B cell (primary cell): ENCODE measurements at places on chromosomes 4 and X.
A peak's percentile ranks its signal among the peaks of the same experiment; 100 is the strongest.

GRCh38 chr4:11160288-11160687, 268.4 kb downstream of the HS3ST1 start:
- H3K36me3 ChIP-seq, result no peaks in the 10 kb centered on the region
- no peaks in the 10 kb centered on the region for H3K27me3 ChIP-seq
- H3K4me1 ChIP-seq, result no peaks in the 10 kb centered on the region
- H3K27ac ChIP-seq, result no peak overlapping the region

GRCh38 chrX:27968352-27968751, 12.9 kb downstream of the DCAF8L1 start:
- no peak for DNase-seq
- no peaks in the 10 kb centered on the region for H3K27me3 ChIP-seq
- no peak overlapping the region for H3K27ac ChIP-seq
- H3K4me1 ChIP-seq, result no peaks in the 10 kb centered on the region
- H3K36me3 ChIP-seq, result no peaks in the 10 kb centered on the region
- H3K4me3 ChIP-seq, result no peak overlapping the region

DNA sequence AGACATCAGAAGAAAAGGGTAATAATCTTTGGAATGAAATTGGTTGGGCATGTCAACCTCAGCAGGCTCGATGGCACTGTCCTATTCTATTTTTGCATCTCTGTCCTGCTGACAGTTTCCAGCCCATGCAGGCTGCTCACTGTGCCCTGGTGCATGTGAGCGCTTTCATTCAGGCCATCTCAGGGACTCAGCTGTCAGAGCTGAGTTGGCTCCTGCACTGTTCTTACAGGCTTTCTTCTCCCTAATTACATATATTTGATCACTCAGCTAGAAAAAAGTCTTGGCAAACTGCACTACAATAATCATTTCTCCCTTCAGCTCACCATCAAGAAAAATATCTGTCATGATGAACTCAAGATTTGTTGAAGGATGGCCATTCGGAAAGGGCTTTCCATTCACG, 84.7 kb downstream of the RASL11B start:
- H3K36me3 ChIP-seq, result no peaks in the 10 kb centered on the region
- no peaks in the 10 kb centered on the region for H3K27me3 ChIP-seq
- DNase-seq, result no peak

DNA sequence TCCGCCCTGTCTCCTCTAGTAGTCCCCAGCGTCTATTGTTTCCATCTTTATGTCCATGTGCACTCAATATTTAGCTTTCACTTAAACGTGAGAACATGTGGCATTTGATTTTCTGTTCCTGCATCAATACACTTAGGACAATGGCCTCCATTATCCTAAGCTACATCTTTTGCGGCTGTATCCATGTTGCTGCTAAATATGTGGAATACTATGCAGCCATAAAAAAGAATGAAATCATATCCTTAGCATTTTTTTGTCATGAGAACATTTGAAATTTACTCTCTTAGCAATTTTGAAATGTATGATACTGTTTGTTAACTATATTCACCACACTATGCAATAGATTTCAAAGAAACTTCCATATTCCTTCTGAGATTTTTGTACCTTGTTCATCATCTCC, 19.8 kb upstream of the CD38 start:
- H3K4me1 ChIP-seq, result peaks cover 28% of the 10 kb centered on the region
- H3K36me3 ChIP-seq, result no peaks in the 10 kb centered on the region
- H3K4me3 ChIP-seq, result no peak overlapping the region
- H3K27ac ChIP-seq, result no peak overlapping the region
- H3K27me3 ChIP-seq, result no peaks in the 10 kb centered on the region

- no peak for DNase-seq
- no peaks in the 10 kb centered on the region for H3K27me3 ChIP-seq
- H3K4me3 ChIP-seq, result no peak overlapping the region
- peaks cover 11% of the 10 kb centered on the region for H3K4me1 ChIP-seq
- peaks cover 23% of the 10 kb centered on the region for H3K36me3 ChIP-seq
Observed at GRCh38 chrX:41127477-41128192, 42.4 kb downstream of the USP9X start.

GRCh38 chr4:28226962-28227361, 1366.3 kb downstream of the STIM2 start:
- no peak overlapping the region for H3K4me3 ChIP-seq
- no peaks in the 10 kb centered on the region for H3K4me1 ChIP-seq
- no peak for DNase-seq
- H3K36me3 ChIP-seq, result no peaks in the 10 kb centered on the region
- H3K27ac ChIP-seq, result no peak overlapping the region
- H3K27me3 ChIP-seq, result no peaks in the 10 kb centered on the region

DNA sequence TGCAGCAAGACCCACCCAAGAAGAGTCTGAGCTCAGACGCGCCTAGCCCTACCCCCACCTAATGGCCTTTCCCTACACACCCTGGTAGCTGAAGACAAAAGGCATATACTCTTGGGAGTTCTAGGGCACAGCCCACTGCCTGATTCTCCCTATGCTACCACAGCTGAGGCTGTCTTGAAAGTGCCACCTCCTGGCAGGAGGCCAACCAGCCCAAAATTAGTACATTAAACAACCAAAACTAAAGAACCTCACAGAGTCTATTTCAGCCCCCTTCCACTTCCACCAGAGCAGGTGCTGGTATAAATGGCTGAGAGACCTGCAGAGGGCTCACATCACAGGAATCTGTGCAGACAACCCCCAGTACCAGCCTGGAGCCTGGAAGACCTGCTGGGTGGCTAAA, 119.1 kb downstream of the HMGN5 start:
- H3K36me3 ChIP-seq, result no peaks in the 10 kb centered on the region
- no peak for DNase-seq
- H3K27me3 ChIP-seq, result no peaks in the 10 kb centered on the region
- H3K27ac ChIP-seq, result no peak overlapping the region
- H3K4me1 ChIP-seq, result no peaks in the 10 kb centered on the region
- no peak overlapping the region for H3K4me3 ChIP-seq

DNA sequence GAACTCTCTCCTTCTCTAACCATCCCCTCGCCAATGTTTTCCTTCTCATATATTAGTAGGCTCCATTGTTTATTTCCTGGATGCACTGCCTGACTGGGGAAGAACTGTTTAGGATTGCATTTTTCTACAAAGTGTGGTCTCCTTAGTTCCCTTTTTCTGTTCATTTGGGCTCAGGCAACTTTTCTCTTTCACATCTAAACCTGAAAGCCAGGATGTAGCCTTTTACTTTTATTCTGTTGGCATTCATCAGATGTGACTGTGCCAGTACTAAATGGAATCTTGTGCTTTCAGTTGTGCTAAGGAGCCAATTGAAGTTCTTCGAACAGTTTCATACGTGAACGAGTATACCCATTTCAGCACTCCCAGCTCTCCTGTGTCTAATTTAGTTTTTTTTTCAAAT, 59.8 kb downstream of the DDIT4L start:
- H3K4me1 ChIP-seq, result no peaks in the 10 kb centered on the region
- DNase-seq, result no peak
- H3K27me3 ChIP-seq, result no peaks in the 10 kb centered on the region
- no peak overlapping the region for H3K4me3 ChIP-seq

DNA sequence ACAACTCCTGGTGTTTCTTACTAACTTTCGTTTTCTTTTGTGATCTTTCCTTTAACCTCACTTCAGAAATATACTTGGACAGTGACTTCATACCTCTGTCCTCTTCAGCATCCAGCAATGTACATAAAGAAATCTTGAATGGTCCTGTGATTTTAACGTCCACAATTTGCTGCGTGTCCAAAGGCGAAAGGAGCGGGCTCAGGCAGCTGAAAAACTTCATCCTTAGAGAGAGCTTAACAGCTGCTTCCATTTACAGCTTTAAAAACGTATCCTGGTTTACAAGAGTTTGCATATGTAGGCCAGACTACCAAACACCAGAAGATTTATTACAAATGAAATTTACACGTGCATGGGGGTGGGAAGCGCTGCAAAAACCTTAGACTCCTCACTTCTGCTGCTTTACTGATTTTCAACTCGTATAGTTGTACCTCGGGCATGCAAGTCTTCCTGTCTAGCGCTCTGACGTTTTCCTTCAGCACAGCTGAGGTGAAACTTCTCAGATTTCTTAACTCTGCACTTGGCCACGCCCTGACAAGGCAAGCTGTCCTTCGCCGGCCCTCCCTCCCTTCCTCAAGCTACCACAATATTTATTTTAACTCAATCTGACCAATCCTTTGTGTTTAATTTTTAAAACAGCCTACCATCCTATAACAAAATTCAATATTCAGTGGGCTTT, 406.4 kb downstream of the FAM47A start:
- no peaks in the 10 kb centered on the region for H3K27me3 ChIP-seq
- H3K4me3 ChIP-seq, result no peak overlapping the region
- no peaks in the 10 kb centered on the region for H3K4me1 ChIP-seq
- no peaks in the 10 kb centered on the region for H3K36me3 ChIP-seq
- H3K27ac ChIP-seq, result no peak overlapping the region

GRCh38 chr4:126735294-126736132, 897.2 kb upstream of the INTU start:
- H3K27ac ChIP-seq, result no peak overlapping the region

GRCh38 chrX:41352329-41352838, 18.4 kb downstream of the DDX3X start:
- no peaks in the 10 kb centered on the region for H3K4me1 ChIP-seq
- no peak overlapping the region for H3K4me3 ChIP-seq
- no peaks in the 10 kb centered on the region for H3K27me3 ChIP-seq
- no peaks in the 10 kb centered on the region for H3K36me3 ChIP-seq

- no peaks in the 10 kb centered on the region for H3K27me3 ChIP-seq
- no peak overlapping the region for H3K27ac ChIP-seq
- H3K4me3 ChIP-seq, result no peak overlapping the region
Observed at GRCh38 chrX:100645106-100645505, 1.1 kb downstream of the SRPX2 start.

GRCh38 chrX:136121788-136122187, 25.5 kb upstream of the FHL1 start:
- no peak overlapping the region for H3K4me3 ChIP-seq
- H3K27ac ChIP-seq, result no peak overlapping the region
- H3K36me3 ChIP-seq, result no peaks in the 10 kb centered on the region
- no peak for DNase-seq
- no peaks in the 10 kb centered on the region for H3K4me1 ChIP-seq
- H3K27me3 ChIP-seq, result no peaks in the 10 kb centered on the region

- peaks cover 12% of the 10 kb centered on the region for H3K4me1 ChIP-seq
- H3K27me3 ChIP-seq, result no peaks in the 10 kb centered on the region
- no peaks in the 10 kb centered on the region for H3K36me3 ChIP-seq
- no peak overlapping the region for H3K27ac ChIP-seq
Observed at GRCh38 chr4:110704748-110705439, 82.0 kb upstream of the PITX2 start.

DNA sequence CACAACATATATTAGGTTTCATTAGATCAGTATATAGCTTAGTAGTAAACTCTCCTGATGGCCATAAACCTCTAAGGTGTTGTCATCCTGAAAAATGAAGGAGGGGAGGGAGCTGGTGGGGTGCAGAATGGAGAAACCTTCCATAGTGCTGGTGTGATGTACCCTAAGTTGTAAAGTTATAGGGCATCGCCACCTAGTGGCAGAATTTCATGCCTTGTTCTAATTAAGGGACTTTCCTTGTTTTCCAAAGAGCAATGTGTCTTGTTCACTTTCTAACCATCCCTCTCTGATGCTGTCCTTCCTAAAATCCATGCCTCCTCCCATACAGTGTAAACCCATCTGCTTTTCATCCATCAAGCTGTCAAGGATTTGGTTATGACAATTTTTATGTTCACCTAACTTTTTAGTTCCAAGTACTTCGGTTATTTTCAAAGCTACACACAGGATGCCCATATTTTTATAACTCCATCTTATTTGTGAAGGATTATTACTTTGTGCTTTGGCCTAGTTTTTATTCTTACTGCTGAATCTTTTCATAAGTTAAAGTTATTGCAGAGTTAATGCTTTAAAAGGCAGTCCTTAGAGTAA, 4.5 kb downstream of the NBDY start:
- peaks cover 2% of the 10 kb centered on the region for H3K36me3 ChIP-seq
- no peak overlapping the region for H3K27ac ChIP-seq
- DNase-seq, result peak; percentile 62
- H3K4me1 ChIP-seq, result peaks cover 5% of the 10 kb centered on the region
- H3K27me3 ChIP-seq, result no peaks in the 10 kb centered on the region
- no peak overlapping the region for H3K4me3 ChIP-seq

GRCh38 chr4:30950737-30951136, 230.6 kb downstream of the PCDH7 start:
- no peak overlapping the region for H3K4me3 ChIP-seq
- H3K36me3 ChIP-seq, result no peaks in the 10 kb centered on the region
- no peak overlapping the region for H3K27ac ChIP-seq
- H3K27me3 ChIP-seq, result no peaks in the 10 kb centered on the region
- H3K4me1 ChIP-seq, result no peaks in the 10 kb centered on the region
- no peak for DNase-seq

DNA sequence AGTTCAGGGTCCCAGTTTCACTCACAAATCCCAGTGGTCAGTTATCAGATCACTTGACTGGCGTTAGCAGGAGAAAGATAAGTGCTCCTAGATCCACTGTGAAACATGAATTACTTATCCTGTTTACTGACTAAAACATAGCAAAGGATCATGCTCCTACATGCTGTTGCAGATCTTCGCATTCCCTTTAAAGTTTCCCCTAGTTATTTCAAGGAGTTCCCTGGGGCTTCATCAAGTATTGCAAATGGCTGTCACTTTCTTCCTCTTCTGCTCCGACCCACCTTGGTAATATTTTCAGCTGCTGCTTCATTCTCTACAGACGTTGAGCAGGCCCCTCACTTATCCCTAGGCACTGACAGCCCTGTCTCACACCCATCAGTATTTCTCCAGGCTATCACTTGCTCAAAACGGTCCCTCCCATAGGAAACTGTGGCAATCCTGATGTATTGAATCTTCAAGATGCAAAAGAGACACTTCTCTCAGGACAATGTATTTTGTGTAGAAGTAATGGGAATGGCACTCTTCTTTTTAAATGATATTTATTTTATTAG, 466.0 kb downstream of the INPP4B start:
- no peaks in the 10 kb centered on the region for H3K27me3 ChIP-seq
- no peak overlapping the region for H3K27ac ChIP-seq
- no peak for DNase-seq

- H3K4me1 ChIP-seq, result no peaks in the 10 kb centered on the region
- no peak for DNase-seq
- no peaks in the 10 kb centered on the region for H3K27me3 ChIP-seq
- no peak overlapping the region for H3K4me3 ChIP-seq
Observed at GRCh38 chr4:182486881-182487280, 243.7 kb downstream of the TENM3 start.

- H3K36me3 ChIP-seq, result no peaks in the 10 kb centered on the region
- H3K4me1 ChIP-seq, result peaks cover 81% of the 10 kb centered on the region
- peak overlapping the region; percentile 15 for H3K4me3 ChIP-seq
- peak; percentile 39 for DNase-seq
- H3K27me3 ChIP-seq, result no peaks in the 10 kb centered on the region
Observed at GRCh38 chr4:1721666-1722550, 587 bp downstream of the TACC3 start.

GRCh38 chrX:115898382-115899001, 272.1 kb upstream of the AGTR2 start:
- peak; percentile 68 for DNase-seq
- H3K27me3 ChIP-seq, result no peaks in the 10 kb centered on the region
- no peak overlapping the region for H3K27ac ChIP-seq
- H3K4me3 ChIP-seq, result no peak overlapping the region
- no peaks in the 10 kb centered on the region for H3K36me3 ChIP-seq
- H3K4me1 ChIP-seq, result peaks cover 4% of the 10 kb centered on the region
